ENCODE measurements at places on chromosomes 2 and 18. TPM values are rescaled to one million over a fixed set of nuclear protein-coding genes. Genes with fewer than 3 reads are reported as not detected.

LYG2 gene
- total RNA-seq: not detected

ARHGAP15 gene
- not detected for total RNA-seq

RTP5 gene
- total RNA-seq: not detected

GPATCH11 gene
- total RNA-seq: 2.4 TPM

GALNT13 gene
- total RNA-seq: not detected

KLHL41 gene
- total RNA-seq: not detected

ZNF514 gene
- total RNA-seq: 4.8 TPM

DNER gene
- total RNA-seq: 5.1 TPM

IL37 gene
- total RNA-seq: not detected

Measured in airway epithelial cell (primary cell).